ENCODE measurements at places on chromosomes 7 and 10. TPM values are rescaled to one million over a fixed set of nuclear protein-coding genes. Genes with fewer than 3 reads are reported as not detected.

GRCh38 chr10:132209978-132210530 lies 23.3 kb downstream of the DPYSL4 start:
- DNase-seq, result peak; percentile 14

DNA sequence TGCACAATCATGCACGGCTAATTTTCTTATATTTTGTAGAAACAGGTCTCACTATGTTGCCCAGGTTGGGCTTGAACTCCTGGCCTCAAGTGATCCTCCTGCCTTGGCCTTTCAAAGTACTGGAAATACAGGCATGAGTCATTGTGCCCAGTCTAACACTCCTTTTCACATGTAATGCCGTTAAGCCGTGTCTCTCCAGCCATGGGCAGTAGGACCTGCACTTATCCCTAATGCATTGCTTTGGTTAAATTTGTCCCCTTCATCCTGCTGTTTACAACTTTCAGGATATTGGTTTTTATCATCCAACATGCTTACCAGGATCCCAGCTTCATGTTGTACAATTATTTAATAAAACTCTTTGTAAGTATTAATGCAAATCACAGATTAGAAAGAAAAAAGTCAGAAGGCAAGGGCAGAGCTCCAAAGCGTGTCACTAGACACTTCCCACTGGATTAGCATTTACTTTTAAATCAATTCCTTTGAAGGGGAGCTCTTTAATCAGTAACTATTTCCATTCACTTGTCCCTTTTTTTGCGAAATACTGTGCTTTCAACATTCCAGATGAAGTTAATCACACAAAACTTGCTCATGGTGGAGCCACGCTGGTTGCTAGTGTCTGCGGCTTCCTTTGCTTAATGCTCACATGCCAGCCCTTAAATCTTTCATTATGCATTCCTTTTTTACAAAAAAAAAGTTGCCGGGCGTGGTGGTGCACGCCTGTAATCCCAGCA lies 256.0 kb upstream of the AUTS2 start:
- DNase-seq, result no peak

DNA sequence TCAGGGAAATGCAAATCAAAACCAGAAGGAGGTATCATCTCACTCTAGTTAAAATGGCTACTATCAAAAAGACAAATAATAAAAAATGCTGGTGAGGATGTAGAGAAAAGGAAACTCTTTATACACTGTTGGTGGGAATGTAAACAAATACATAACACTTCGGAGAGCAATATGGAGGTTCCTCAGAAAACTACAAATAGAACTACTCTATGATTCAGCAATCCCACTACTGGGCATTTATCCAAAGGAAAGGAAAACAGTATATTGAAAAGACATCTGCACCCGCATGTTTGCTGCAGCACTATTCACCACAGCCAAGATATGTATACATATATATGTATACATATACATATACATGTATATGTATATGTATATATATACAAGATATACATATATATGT lies 94.2 kb downstream of the C10orf90 start:
- no peak for DNase-seq

GRCh38 chr7:64871761-64872160 lies 31.3 kb upstream of the ZNF273 start:
- DNase-seq, result no peak

- no peak for DNase-seq
Observed at GRCh38 chr10:124117511-124117785, 24.1 kb upstream of the CHST15 start.

The UBTD1 gene
- total RNA-seq, result 23.7 TPM

GRCh38 chr10:86362586-86363183 lies 3.9 kb downstream of the GRID1 start:
- DNase-seq, result no peak

The EPHB6 gene
- 9.3 TPM for total RNA-seq

DNA sequence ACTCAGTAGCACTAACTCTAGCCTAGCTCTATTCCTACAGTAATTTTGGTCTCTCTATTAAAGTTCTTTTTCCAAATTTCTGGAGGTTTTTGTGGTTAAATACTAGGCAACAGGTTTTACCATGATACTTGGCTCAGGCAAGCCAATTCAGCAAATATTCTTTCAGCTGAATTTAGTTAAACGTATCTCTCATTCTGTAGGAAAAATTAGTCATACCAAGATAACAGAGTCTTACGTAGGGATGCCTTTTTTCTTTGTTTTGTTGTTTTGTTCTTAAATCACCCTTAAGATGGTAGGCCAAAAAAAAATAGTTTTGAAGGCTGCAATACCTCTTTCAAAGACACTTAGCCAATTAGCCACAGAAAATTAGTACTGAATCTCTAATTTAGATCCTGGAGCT lies 180.5 kb downstream of the MAGI2 start:
- no peak for DNase-seq

- no peak for DNase-seq
Observed at GRCh38 chr10:74437822-74438221, 286.8 kb downstream of the ADK start.

The WEE2 gene
- total RNA-seq, result not detected

DNA sequence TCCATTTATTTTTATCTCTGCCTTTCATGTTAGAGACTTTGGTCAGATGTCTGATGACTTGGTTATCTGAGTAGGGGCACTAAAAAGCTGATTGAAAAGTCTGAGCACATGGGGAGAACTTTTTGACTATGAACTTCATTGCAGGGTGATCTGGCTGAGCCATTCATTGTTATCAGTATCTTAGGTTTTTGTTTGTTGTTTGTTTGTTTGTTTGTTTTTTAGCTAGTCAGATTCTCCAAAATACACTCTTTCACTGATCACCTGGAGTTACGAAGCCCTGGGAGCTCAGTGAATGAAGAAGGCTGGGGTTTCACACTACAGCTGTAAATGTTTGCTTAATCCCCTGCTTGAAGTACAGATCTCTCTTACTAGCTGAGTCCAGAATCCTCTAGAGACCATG lies 28.6 kb upstream of the DLG5 start:
- no peak for DNase-seq

DNA sequence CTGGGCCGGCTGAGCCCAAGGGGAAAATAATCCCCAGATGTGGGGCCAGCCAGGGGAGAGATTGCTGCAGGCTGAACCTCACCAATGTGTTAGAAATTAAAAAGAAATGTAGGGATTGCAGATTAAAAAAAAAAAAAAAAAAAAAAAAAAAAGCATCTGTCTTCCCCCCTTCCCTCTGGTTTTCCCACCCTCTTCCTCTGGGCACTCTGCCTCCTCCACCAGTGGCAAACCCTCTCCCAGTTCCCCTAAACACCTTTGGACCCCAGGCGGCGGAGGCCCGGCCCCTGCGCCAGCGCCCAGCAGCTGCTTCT lies 7.1 kb downstream of the MNX1 start:
- DNase-seq, result no peak

DNA sequence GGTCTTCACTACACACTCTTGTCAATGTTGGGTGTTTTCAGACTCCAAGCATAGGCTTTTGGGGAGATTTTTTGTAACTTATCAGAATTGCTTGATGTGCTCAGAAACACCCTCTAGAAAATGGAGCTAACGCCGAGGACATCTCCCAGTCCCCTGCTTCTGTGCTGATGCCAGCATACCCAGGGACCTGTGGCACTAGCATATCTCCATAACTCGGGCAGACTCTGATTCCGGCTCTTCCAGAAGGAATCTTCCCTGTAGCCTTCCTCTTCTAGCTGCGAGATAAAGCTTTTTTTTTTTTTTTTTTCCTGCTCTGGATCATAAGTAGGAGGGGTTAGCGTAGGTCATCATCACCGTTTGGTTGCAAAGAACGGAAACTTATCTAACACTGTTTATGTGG lies 434.4 kb downstream of the GALNT17 start:
- no peak for DNase-seq

DNA sequence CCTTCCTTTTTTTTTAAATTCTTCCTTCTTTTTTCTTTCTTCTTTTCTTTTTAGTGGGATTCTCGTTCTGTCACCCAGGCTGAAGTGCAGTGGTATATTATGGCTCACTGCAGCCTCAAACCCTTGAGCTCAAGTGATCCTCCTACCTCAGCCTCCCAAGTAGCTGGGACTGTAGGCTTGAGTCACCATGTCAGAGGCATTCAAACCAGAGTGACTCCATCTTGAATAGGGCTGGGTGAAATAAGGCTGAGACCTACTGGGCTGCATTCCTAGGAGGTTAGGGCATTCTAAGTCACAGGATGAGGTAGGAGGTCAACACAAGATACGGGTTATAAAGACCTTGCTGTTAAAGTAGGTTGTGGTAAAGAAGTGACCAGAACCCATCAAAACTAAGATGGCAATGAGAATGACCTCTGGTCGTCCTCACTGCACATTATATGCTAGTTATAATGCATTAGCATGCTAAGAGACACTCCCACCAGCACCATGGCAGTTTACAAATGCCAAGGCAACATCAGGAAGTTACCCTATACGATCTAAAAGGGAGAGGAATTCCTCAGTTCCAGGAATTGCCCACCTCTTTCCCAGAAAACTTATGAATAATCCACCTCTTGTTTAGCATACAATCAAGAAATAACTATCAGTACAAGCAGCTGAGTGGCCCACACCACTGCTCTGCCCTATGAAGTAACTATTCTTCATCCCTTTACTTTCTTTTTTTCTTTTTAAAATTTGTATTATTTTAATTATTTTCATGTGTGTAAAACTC lies 99.0 kb upstream of the ITGB1 start:
- no peak for DNase-seq

DNA sequence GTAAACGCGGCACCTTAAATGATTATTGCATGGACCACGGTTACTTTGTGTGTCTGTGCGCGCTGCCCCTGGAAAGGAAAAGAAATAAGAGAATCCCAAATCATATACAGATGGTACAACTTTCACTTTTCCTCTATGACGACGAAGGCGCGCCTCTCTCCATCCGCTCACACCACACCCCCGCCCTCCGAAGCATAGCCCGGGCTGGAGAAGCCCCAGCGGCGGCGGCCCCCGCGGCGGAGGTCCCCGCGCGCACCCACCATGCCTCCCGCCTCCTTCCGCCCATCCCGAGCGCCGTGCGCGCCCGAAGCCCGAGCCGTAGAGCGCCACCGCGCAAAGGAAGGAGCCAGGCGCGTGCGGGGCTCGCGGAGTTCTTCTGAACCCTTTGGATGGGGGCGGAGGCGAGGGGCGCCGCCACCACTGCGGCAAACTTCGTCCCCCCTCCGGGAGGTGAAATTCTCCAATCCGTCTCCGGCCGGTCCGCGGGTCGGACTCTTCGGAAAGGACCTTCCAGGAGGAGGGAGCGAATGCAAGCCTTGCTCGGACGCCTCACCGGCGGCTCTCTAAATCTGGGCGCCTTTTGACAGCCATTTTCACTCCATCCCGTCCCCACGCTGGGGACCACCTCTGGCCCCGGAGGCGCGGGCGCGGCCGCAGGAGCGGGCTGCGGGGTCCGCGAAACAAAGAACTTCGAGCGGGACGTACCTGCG lies 588 bp downstream of the GLI3 start:
- DNase-seq, result peak; percentile 51

- DNase-seq, result no peak
Observed at GRCh38 chr7:80224415-80224814, 89.8 kb downstream of the GNAI1 start.

GRCh38 chr7:95433952-95434556 lies 774 bp downstream of the PON2 start:
- DNase-seq, result no peak

GRCh38 chr10:110651044-110651958 lies 7.2 kb downstream of the RBM20 start:
- DNase-seq, result peak; percentile 31

- no peak for DNase-seq
Observed at GRCh38 chr7:130913639-130914553, 179.9 kb upstream of the KLF14 start.

- DNase-seq, result no peak
Observed at GRCh38 chr10:5764422-5765297, 48.6 kb downstream of the GDI2 start.

DNA sequence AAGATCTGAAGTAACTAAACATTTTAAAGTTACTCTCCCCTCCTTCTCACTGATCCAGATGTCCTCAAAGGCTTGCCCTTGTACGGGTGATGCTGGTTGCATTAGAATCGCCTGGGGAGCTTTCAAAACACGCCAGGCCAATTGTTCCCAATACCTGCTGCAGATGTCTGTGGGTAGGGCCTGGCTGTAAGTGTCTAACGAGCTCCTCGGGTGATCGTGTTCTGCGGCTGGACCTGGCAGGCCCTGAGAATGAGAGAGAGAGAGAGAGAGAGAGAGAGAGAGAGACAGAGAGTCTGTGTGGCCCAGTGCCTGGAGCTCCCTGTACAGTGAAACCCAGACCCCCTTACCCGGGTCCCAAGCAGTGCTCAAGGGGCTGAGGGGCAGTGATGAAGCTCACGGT lies 8.4 kb downstream of the COL13A1 start:
- no peak for DNase-seq

GRCh38 chr7:145293228-145293701 lies 457.4 kb upstream of the TPK1 start:
- no peak for DNase-seq

DNA sequence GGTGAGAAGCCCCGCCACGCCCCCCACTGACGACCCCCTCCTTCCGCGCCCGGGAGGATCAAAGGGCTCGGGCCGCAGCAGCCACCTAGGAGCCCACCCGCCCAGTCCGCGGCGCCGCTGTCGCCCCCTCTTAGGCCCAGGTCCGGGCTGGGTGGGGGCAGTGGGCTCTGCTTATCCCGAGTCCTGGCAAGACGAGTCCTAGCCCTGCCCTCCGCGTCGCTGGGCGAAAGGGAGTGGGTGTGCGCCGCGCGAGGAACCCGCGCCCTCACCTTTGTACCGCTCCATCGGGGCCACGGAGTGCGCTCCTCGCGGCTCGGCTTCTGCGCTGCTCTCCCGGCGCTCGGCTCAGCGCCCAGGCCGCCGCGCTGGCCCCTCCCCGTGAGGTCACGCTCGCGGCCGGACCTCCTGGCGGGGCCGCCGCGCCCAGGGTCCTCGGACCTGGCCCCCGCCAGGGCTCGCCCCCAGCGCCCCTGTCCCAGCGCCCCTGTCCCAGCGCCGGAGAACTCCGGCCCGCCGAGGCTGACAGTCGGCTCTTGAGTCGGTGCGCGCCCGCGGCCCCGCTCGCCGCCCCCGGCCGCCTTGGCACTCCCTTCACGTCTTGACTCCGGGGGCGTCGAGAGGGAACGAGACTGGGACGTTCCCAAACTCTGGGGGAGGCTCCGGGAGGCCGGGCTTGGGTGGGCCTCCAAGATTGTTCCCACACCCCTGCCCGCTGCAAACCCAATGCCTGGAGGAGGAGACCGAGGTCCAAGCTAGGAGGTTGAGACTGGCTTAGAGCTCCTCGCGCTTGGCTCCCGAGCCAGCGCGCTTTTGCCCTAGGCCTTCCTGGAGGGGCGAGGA lies at the start of gene AFAP1L2:
AFAP1L2 (minus strand) TSS at position 332 of the 840 bp plus-strand sequence; CDS start at position 285, 47 bp downstream.
- peak; percentile 60 for DNase-seq

The GIMAP4 gene
- 40.4 TPM for total RNA-seq

GRCh38 chr7:55348502-55348901 lies 16.6 kb upstream of the LANCL2 start:
- no peak for DNase-seq

Data from left cardiac atrium (tissue), 4 donors.